Peyer's patch (tissue), 4 donors: ENCODE measurements at places on chromosomes 6 and 20. TPM values are rescaled to one million over a fixed set of nuclear protein-coding genes. Genes with fewer than 3 reads are reported as not detected.

Gene GJA1
- total RNA-seq = 17.0 TPM

Gene STX11
- total RNA-seq = 3.0 TPM

DNA sequence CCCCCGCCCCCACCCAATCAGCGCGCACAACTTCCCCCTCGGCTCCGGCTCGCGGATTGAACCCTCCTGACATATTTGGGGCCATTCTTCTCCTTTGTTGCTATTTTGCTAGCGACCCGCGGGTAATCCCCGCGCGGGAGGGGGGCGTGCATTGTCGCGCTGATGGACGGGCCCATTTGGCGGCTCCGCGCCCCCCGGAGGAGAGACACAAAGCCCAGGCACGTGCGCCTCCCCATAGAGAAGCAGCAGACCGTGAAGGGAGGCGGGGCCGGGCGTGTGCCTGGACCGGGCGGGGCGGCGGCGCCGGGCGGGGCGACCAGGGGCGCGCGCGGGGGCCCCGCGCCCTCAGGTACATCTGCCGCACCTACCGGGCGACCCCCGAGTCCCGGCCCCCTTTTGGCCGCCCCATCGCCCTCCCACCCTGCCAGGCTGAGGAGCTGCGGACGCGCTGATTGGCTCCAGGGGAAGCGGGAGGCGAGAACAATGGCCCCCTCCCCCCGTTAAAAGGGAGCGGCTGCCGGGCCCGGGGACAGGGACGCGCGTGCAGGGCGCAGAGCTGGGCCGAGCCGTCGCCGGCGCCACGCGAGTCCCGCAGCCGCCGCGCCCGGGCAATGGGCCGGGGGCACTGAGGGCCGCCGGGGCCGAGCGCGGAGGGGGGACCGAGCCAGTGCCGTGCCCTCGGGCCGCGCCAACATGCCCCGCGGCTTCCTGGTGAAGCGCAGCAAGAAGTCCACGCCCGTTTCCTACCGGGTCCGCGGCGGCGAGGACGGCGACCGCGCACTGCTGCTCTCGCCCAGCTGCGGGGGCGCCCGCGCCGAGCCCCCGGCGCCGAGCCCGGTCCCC, at the start of gene INSM1:
INSM1 (plus strand) TSS at position 530 of the 843 bp plus-strand sequence; CDS start at position 694, 164 bp downstream.
- no peak for DNase-seq

Gene SLC17A1
- total RNA-seq = not detected
